ENCODE measurements at places on chromosomes 6 and 20.

DNA sequence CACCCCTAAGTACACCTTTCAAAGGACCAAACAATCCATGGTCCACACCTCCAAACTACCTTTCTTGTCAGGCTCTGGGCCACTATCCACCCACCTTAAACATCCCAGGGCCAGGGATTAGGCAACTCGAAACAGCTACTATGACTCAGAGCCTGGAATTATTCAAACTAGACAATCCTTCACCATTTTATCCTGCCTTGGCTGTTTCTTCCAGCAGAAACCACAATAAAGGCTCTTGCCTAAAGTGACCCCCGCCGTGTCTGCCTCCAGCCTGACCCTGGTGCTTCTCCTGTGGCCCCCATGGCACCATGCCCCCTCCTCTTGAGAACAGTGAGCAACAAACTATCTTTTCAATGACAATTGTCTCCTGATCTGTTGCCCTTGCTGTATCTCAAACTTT is 195.5 kb downstream of the EPM2A start:
- no peak for DNase-seq

DNA sequence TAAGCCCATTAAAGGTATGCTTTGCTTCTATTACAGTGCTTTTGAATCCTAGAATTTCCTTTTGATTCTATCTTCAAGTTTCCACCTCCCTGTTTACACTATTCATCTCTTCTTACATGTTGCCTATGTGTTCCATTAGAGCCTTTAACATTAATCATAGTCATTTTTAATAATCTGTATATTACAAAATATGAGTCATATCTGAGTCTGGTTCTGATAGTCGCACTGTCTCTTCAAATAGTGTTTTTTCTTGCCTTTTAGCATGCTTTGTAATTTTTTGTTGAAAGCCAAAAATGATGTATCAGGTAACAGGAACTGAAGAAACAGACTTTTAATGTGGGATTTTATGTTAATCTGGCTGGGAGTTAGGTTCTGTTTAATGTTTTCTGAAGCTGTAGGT is 68.4 kb downstream of the DNAAF9 start:
- DNase-seq: no peak

DNA sequence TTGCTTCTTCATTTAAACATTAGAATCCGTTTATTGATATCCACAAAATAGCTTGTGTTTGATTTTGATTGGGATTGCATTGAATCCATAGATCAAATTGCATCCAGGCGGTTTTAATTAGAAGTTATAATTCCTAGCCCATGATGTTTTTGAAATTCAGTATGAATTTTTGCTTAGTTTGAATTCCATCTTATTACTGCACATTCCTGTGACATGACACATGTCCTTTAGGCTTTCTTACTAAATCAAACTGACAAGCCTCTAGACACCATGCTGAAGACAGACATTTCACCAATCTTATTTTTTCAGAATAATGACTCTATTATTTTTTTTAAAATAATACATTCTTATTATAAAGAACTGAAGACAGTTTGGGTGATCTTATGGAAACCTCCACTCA is 21.4 kb upstream of the PI16 start:
- DNase-seq: no peak

DNA sequence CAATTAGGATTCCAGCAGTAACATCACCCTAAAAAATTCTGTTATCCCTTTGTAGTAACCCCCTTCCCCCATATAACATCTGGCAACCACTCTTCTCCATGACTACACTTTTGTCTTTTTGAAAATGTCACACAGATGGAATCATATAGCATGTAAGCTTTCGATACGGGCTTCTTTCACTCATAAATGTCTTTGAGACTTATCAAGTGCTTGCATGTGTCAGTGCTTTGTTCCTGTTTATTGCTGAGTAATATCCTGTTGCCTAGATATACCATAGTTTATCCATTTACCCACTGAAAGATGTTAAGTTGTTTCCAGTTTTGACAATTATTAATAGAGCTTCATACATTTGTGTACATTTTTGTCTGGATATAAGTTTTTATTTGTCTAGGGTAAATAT is 10.4 kb upstream of the SNPH start:
- no peak for DNase-seq

- DNase-seq: no peak
Observed at GRCh38 chr6:111591370-111591900, 14.2 kb downstream of the TRAF3IP2 start.

- no peak for DNase-seq
Observed at GRCh38 chr6:128206610-128207426, 306.0 kb upstream of the THEMIS start.

GRCh38 chr6:40988634-40989033 is 50.4 kb downstream of the UNC5CL start:
- no peak for DNase-seq

DNA sequence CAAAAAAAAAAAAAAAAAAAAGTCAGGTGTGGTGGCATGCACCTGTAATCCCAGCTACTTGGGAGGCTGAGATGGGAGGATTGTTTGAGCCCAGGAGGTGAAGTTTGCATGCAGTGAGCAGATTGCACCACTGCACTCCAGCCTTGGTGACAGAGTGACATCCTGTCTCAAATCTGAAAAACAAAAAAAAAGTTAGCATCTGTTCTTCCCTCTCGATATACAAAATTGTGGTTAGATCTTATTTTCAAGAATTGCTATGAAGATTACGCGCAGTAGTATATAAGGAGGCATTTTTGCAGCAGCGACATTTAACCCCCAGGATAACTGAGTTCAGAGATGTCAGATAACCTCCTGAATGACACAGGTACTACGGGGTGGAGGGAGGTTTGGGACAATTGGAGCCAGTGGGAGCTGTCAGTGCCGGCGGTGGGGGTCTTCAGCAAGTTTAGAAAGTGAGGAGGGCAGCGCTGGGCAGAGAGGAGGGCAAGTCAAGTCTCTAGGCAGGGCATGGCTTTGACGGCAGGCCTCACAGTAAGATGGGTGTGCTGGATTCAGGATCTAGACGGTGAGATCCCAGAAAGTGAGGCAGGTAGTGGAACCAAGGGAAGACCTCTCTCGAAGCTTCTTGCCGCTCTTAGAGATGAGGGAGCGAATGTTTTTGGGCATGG is 26.2 kb upstream of the MRPS18A start:
- DNase-seq: no peak

DNA sequence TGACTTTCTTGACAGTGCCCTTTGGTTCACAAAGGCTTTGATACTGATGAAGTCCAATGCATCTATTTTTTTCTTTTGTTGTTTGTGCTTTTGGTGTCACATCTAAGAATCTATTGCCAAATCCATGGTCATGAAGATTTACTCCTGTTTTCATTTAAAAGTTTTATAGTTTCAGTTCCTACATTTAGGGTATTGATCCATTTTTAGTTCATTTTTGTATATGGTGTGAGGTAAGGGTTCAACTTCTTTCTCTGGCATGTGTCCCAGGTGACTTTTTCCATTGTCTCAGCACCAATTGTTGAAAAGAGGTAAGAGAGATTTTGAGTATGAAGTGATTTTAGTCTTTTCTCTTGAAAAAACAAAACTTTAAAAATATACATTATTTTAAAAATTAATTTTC is 260.6 kb downstream of the GMPR start:
- no peak for DNase-seq

GRCh38 chr6:13368079-13368730 is 39.9 kb upstream of the TBC1D7 start:
- no peak for DNase-seq

DNA sequence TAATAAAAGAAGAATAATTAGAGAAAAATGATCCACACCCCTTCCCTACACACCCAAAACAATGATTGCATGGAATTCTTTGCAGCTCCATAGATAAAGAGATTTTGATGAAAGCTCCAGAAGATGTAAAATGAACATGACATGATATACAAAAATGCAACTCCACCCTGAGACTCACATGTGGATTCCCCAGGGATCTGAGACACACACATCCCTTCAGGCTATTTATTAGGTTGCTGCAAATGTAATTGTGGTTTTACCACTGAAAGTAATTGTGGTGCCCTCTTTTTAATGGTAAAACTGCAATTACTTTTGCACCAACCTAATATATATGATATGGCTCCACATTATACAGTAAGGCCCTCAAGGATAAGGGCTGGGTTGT is 40.4 kb upstream of the TBC1D7 start:
- DNase-seq: no peak

DNA sequence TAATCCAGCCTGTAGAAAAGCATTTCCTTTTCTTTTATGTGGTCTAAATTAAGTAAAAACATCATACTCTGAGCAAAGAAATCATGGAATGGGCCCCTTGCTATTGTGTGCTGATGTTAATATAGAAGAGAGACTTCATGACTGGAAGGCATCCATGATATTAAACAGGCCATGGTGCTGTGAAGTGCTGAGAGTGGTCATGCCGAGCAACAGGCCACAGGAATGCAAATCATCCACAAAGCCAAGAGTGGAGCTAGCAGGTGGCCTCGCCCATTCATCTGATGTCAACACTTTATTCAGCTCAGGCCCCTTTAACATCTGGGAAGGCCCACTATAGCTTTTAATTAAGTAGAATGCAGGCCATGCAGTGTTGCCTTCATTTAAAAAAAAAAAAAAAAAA is 115.2 kb upstream of the HMGCLL1 start:
- no peak for DNase-seq

- peak; percentile 75 for DNase-seq
Observed at GRCh38 chr20:44780226-44780625, 30.1 kb downstream of the RIMS4 start.

- no peak for DNase-seq
Observed at GRCh38 chr20:53975761-53976160, 94.6 kb downstream of the BCAS1 start.

DNA sequence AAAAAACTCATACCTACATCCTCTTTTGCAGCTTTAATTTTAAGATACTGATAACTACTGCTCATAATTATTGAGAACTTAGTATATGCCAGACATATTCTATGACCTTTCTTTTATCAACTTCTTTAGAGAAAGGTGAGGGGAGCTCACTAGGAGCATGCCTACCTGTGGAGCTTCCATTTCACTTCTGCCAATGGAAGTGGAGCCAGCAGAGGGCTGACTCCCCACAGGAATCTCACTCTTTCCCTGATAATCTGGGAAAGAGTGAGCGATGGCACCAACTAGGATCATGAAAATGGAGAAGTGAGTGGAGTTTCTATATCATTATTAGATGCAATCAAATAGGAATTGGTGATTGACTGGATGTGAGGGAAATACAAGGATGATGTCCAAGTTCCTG is 484.9 kb downstream of the LMBRD1 start:
- DNase-seq: no peak

DNA sequence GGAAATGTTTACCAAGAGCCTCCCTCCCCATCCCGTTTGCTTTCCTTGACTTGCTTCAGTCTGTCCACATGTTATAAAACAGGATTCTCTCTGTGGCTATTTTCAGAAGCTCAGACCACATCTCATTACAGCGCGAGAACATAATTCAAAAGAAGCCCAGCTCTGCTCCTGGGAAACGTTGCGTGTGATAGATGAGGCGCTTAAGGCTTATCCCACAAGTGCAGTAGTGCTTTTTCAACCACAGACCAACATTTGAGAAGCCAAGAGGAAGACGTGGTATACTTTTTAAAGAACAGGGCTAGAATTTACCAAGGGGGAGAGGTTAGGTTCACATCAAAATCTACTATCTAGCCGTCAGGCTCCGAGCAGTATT is 239.5 kb downstream of the SLC24A3 start:
- DNase-seq: no peak

GRCh38 chr6:15166121-15166520 is 79.7 kb upstream of the JARID2 start:
- no peak for DNase-seq

DNA sequence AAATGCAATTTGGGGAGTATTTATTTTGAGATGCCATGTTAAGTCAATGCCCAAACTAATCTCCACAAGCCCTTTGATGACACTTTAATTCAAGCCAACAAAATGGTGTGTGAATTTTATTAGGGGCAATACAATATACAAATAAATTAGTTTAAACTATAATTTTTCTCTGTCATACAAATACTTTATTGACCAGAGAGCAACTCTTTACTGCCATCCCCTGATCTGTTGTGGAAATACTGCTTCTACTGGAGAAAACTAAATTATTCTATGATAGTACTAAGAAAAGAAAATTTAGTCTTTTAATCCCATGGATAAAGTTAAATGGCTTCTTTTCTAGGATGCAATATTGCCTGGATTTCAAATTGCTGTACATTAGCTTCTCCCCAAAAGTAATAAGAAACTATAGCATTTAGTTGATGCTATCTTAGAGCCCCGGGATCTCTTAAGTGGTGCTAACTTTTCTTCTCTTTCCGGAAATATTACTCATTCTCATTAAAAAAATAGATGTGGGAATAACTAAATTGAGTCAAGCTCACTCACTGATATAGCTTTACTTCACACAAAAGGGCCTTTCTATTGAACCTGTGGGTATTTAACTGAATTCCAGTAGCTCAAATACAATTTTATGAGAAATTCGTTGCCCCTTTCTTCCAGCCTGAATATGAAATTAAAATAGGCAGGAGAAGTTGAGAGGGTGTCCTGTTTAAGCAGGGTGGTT is 49.2 kb downstream of the SMPDL3A start:
- peak; percentile 2 for DNase-seq

DNA sequence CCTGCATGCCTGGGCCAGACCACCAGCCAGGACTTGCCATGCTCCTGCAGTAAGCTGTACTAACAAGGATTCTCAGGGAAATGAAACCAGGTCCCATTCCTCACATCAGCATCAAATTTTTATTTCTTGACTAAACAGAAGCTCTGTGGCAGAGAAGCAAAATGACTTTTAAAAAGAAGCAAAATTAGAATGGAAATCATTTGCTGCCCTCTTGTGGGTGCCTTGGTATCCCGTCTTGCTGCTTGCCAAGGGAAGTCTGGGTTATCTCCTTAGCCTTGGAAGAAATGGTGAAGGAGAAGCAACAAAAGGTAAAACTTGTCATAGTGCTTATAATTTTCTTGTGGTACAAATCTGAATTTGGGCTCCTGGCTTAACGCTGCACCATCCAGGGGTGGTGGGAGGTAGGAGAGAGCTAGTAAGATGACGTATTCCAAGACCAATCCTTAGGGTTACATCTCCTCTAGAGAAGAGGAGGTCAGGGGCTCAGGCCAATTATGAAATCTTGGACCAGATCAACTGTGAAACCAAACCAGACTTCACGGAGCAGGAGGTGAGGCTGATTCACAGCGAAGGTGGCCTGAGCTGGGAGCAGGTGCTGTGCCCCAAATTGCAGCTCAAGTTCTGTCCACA is 107.5 kb downstream of the FAXC start:
- peak; percentile 12 for DNase-seq

- DNase-seq: no peak
Observed at GRCh38 chr6:128638817-128639216, 118.4 kb upstream of the PTPRK start.

GRCh38 chr6:24689964-24690363 is 23.1 kb downstream of the ACOT13 start:
- DNase-seq: no peak

DNA sequence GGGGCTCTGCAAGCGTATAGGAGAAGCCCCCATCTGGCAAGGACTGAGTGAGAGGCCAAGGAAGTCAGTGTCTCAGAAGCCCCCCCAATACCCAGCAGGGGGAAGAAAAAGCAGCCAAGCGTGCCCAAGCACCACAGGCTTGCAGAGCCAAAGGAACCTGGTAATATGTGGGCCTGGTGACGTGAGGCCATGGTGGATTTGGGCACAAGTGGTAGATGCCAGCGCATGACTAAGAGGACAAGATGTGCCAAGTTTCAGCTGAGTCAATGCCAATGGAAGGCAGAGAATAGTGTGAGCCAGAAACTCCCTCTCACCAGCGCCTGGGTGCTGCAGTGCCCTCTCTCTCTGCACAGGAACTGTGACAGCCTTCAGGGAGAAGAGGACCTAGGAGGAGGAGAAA is 110.0 kb downstream of the QRSL1 start:
- no peak for DNase-seq

- DNase-seq: no peak
Observed at GRCh38 chr20:44068316-44069201, 118.4 kb downstream of the JPH2 start.

All from renal pelvis (tissue), 12 donors.